ENCODE measurements at places on chromosomes 11 and 22. TPM values are rescaled to one million over a fixed set of nuclear protein-coding genes. Genes with fewer than 3 reads are reported as not detected.

Gene TEF
- 17.0 TPM for total RNA-seq

Gene TRIM49
- not detected for total RNA-seq

Gene KCNJ1
- total RNA-seq = not detected

Gene PANX3
- not detected for total RNA-seq

Gene PLAAT5
- 0.26 TPM for total RNA-seq

Gene CNIH2
- 0.40 TPM for total RNA-seq

Data from spleen (tissue), 13 donors.